ENCODE measurements at places on chromosomes 12 and 14.

DNA sequence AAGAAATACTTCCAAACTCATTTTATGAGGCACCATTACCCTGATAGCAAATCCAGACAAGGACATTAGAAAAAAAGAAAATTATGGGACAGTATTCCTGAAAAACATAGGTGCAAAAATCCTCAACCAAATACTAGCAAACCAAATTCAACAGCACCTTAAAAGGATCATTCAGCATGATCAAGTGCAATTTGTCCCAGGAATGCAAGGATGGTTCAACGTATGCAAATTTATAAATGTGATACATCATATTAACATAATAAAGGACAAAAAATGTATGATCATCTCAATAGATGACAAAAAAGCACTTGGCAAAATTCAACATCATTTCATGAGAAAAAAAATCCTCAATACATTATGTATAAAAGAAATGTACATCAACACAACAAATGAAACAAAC lies 162.9 kb downstream of the DUSP6 start:
- DNase-seq = no peak

GRCh38 chr12:102806592-102806991 lies 110.5 kb downstream of the PAH start:
- no peak for DNase-seq

DNA sequence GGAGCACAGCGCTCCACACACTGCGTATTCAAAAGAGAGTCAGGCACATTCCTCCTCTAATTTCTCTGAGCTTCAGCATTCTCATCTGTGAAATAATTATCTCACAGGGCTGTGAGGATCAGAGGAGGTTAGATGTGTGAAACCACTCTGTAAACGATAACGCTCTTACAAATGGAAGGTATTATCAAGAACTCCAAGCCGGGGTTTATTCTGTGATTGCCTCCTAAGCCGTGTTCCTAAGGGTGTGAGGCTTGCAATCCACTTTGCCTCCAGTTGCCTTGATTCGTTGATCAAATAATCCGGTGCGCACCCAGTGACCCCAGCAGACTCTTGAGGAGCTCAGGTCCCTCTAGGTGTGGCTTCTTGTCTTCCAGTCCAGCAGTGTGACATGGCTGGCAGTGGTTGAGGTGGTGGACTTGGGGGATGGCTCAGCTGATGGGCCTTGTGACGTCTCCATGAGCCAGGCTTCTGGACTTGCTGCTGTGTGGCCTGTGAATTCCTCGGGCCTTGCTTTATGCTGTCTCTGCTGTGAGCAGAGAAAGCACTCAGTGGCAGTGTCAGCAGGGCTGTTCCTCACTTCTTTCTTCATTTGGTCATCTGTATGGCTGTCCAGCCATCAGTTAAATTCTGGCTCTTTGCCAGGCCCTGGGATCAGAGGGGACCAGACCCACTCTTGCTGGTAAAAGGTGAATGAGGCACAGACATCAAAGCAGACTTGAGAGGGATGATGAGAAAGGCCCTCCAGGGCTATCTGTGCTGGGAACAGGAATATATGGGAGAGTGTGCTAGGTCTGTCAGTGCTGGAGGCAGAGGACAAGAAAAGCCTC lies 71.0 kb downstream of the SLC25A47 start:
- no peak for DNase-seq

DNA sequence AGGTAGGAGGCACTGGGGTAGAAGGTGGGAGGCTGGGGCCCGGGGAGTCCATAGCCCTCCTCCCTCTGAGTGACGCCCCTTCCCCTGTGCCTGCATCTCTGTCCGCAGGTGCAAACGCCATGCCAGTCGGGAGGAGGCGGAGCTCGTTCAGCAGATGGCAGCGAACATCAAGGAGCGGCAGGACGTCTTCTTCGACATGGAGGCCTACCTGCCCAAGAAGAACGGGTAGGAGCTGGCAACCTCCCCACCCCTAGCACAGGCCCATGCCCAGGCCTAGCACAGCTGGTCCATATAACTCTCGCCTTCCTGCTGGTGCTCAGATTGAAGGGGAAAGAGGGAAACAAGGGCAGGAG lies 35.6 kb downstream of the TMEM120B start:
- DNase-seq = no peak

GRCh38 chr12:23039834-23040233 lies 414.9 kb downstream of the ETNK1 start:
- no peak for DNase-seq

- DNase-seq = no peak
These were observed 43.9 kb downstream of the DCAF4 start for GRCh38 chr14:72970058-72970630.

- no peak for DNase-seq
These were observed 4.2 kb downstream of the TAMALIN start for GRCh38 chr12:52010692-52011601.

- no peak for DNase-seq
These were observed 1124.0 kb upstream of the TMEM132C start for GRCh38 chr12:127143020-127143419.

DNA sequence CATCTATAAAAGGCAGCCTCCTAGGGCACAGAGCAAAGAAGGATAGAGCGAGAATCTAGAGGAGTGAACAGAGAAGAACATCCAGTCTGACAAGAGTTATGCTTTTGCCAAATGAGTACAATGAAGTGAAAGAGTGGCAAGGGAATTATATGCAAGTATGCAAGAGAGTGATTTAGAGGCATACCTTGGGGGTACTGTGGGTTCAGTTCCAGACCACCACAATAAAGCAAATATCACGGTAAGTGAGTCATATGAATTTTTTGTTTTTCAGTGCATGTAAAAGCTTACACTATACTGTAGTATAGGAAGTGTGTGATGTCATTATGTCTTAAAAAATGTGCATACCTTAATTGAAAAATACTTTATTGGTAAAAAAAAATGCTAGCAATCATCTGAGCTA lies 101.4 kb downstream of the SLC38A1 start:
- DNase-seq = no peak

GRCh38 chr14:36915081-36915480 lies 253.4 kb downstream of the PAX9 start:
- DNase-seq = no peak

DNA sequence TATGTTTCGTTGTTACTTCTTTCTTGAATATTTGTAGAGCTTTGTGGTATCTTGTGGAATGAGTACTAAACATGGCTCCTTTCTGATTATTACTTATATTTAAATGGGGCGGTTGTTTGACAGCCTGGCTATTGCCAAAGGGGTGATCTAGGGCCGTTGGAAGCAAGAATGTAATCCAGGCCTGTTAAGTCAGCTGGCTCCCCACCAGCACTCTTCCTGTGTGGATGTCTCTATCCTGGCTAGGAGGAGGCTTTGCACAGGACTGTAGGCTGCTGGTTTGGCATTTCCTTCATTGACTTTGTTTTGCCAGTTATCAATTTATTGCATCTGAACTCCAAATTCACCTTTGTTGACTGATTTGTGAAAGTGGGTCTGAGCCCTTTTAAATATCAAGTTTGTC lies 5.6 kb downstream of the FAM234B start:
- DNase-seq = no peak

All from posterior cingulate gyrus (tissue), 11 donors.